ENCODE measurements at places on chromosomes 5 and 9.

GRCh38 chr9:112555844-112556482 is 69.3 kb downstream of the KIAA1958 start:
- DNase-seq: no peak

DNA sequence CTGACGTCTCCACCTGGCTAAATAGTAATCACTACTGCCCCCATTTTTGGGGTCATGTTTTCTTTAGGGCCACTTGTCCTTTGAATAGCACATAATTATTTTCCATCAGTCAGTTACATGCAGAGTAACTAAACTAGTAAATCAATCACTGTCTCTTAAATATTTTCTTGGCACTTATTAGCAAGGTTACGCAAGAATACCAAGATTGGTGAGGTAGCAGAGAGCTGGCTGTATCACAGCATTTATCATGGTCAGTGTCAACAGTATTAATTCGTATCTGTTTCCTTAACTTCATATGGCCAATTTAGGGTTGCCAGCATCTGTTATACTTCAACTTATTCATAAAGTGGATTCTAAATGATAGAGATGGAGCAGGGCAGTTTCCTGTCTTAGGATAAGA is 346.8 kb upstream of the FAM174A start:
- DNase-seq: no peak

GRCh38 chr5:139641116-139642080 is 6.8 kb upstream of the CXXC5 start:
- DNase-seq: no peak

DNA sequence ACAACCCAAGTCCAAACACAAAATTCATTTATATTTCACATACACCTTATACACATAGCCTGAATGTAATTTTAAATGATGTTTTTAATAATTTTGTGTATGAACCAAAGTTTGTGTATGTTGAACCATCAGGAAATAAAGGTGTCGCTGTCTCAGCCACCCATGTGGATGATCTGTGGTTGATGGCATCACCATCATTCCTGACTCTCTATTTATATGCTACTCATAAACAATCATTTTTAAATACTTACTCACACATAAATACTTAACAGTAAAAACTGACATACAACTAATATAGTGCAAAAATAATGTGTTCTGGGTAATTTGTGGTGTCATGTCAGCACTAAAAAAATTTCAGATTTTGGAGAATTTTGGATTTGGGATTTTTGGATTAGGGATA is 38.4 kb downstream of the SMC5 start:
- no peak for DNase-seq

DNA sequence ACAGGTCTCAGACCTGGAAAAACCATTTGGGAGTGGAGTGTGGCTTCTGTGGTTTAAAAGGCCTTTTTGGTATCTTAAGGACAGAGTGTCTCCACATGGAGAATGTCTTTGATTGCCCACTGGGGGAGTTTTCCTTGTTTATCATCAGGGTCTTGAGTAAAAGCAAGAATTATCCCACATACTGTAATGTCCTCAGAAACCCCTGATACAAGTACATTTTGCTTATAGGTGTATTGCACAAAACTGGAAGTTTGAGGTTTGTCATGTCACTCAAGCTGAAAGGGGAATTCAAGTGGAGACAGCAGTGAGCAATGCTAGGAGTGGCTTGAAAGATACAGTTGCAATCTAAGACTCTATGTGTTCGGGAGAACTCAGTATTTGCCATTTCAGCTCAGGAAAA is 62.7 kb upstream of the GRAMD2B start:
- DNase-seq: no peak

Data from caudate nucleus (tissue), 63 donors.